ENCODE measurements at places on chromosomes 7 and 10. TPM values are rescaled to one million over a fixed set of nuclear protein-coding genes. Genes with fewer than 3 reads are reported as not detected.

FAM25G gene
- not detected for total RNA-seq

SLC39A12 gene
- 0.12 TPM for total RNA-seq

HSPA14 gene
- total RNA-seq = 10.9 TPM

ZNF518A gene
- 26.3 TPM for total RNA-seq

RARRES2 gene
- 152 TPM for total RNA-seq

SLC13A1 gene
- not detected for total RNA-seq

TRDMT1 gene
- total RNA-seq = 4.6 TPM

PTPN20 gene
- 0.94 TPM for total RNA-seq

OR9A2 gene
- total RNA-seq = not detected

LMOD2 gene
- not detected for total RNA-seq

CUEDC2 gene
- total RNA-seq = 61.4 TPM

TRRAP gene
- total RNA-seq = 19.1 TPM

ASIC3 gene
- total RNA-seq = 1.7 TPM

KCNMA1 gene
- total RNA-seq = 389 TPM

CAV1 gene
- total RNA-seq = 546 TPM

DNA sequence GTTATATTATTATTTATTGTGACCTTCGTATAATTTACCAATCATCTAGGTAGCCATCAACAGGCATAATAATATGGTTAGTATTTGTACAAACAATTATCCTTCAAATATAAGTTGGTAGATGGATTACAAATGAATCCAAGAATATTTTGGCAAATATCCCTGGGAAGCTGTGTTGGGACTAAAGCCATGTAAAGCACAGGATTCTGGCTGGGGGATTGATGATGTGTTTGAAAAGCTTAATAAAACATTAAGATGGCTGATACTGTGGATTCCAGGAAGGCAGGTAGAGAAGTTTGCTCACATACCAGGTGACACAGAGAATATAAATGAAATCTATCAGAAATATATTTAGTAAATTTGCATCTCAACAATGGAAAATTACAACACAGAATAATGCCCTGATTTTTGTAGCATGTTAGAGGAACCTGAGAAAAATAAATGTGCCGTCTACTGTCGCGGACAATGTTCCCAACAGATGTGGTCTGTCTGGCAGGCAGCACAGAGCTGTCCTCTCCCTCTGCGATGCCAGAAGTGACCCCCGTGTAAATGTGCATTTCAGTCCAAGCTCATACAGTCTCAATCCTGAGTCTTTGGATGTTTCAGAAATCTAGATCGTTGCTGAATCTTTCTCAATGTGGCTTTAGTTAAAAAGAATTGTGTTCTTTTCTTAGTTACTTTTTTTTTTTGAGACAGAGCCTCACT, 125.0 kb downstream of the TEX36 start:
- ATAC-seq = no peak

- no peak for ATAC-seq
These were observed 30.4 kb downstream of the MAD1L1 start for GRCh38 chr7:2202361-2202761.

- ATAC-seq = no peak
These were observed 71.0 kb downstream of the SEMA3C start for GRCh38 chr7:80847895-80848294.

DNA sequence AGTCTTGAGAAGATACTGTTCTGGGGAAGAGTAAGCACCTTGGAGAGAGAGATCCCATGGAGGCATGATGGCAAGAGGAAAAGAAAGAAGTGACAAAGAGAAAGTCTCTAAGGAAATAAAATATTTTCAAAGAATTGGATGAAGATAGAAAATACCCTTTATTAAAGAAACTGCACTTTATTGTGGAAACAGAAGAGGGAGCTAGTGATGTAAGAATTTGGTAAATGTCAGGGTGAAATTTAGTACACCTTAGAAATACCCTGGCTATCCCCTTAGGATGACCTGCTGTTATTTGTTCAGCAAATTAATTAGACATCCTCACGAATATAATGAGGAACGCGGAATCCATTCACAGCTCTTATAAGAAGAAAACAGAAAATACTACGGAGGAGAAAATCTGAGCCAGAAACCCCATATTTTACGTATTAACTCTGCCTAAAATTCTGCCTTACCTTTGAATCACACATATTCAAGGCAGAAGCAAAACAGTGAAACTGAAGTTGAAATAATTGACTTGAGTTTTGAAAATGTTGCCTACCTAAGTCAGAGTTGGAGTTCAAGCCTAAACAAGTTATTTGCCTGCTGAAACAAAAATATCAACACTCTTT, 90.7 kb downstream of the TFPI2 start:
- ATAC-seq = no peak

- ATAC-seq = no peak
These were observed 4.3 kb downstream of the HOXA10 start for GRCh38 chr7:27169658-27170425.

GRCh38 chr10:130105724-130106123, 4.9 kb downstream of the C10orf143 start:
- ATAC-seq = no peak

DNA sequence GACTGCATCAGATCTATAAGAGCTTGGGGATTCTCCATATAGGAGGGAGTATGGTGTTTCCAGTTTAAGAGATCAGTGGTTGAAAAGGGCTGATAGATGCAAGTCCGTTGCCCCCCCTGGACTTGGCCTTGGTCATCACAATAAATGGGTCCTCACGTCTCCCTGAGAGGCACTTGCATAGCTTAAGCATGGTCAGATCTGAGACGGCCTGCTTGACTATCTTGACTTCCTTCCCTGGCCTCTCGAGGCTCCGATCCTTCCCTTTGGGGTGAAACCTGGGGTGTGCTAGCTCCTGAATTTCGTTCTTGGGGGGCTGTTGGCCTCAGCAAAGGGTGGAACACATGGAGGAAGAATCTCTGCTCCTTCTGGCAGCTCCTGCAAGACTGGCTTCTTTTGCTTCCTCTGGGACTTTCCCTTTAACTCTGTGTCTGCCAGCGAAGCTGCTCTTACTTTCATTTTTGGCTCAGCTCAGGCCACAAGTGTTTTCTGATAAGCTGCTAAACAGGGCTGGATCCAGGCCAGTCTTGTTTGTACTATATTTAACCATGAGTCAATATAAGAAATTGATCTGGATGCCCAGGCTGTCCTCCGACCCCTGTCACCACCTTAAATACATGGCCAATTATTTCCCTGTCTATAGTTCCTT, 11.2 kb upstream of the ZNF485 start:
- ATAC-seq = no peak

DNA sequence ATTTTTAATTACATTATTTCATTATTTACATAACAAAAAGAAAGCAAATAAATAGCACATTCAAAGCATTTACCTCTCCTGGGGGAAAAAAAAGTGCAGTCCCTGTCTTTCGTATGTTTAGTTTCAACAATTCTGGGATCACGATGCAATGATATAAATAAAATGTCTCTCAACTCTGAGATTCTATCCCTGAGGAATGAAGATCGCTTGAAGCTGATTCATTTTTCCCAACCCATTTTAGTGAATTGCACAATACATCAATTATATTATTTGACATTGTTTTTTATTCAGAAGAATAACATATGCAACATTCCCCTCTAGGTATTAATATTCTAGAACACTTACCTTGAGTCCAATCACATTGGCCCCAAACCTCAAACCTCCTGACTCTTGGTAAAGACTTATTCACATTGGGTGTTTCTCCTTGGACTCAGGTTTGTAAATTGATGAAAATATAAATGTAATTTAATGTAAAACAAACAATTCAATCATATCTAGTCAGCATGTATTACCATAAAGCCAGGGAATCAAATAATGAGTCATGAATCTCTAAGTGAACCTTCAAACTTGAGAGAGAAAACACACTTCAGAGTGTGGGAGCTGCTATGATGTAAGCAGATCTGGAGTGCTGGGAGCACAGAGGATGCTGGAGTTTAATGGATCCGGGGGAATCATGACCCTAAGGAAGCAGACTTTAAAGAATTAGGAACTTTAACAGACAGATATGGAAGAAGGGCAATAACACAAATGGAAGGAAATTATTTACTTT, 5.3 kb upstream of the SCIN start:
- ATAC-seq = no peak

GRCh38 chr10:131702531-131703356, 198.1 kb upstream of the PPP2R2D start:
- ATAC-seq = no peak

DNA sequence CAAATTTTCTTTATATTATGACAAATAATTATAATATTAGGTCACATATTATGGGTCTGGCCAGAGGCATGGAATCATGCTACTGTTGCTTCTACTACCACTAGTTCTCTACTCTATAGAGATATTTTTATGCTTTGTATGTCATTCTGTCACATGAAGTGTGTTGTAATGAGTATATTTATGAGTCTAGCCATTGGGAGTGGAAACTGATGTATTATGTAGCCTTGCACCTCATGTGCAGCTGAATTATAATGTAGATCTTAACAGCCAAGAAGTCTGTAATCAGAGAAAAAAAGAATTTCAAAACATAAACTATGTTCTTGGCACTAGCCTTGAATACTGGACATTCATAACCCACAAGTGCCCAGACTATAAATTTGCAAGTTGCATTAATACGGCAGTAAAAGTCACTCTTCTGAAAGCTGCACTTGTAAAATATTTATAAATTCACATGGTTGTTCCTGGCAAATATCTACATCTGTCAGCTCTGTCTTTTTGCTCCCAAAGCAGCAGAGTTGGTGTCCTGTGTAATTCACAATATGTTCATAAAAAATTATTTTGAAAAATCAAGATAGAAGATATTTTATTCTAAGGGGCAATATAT, 48.6 kb upstream of the SKAP2 start:
- ATAC-seq = no peak

DNA sequence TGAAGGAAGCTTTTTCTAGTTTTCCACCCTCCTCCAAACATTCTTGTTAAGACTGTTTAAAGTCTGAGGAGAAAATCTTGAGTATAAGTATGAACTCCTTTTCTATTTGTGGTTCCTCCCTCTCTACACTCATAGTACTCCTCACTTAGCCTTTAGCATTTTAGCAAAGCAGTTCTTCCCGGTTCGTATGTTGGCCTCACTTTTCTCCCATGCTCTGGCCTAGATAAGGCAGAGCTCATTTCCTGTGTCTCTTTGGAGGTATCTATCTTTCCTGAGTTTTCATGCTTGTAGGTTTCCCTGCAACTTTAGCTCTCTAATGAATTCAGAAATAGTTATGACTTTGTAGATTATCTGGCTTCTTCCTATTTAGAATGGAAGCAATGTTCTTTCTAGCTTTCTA, 5.9 kb upstream of the OR2F1 start:
- no peak for ATAC-seq

DNA sequence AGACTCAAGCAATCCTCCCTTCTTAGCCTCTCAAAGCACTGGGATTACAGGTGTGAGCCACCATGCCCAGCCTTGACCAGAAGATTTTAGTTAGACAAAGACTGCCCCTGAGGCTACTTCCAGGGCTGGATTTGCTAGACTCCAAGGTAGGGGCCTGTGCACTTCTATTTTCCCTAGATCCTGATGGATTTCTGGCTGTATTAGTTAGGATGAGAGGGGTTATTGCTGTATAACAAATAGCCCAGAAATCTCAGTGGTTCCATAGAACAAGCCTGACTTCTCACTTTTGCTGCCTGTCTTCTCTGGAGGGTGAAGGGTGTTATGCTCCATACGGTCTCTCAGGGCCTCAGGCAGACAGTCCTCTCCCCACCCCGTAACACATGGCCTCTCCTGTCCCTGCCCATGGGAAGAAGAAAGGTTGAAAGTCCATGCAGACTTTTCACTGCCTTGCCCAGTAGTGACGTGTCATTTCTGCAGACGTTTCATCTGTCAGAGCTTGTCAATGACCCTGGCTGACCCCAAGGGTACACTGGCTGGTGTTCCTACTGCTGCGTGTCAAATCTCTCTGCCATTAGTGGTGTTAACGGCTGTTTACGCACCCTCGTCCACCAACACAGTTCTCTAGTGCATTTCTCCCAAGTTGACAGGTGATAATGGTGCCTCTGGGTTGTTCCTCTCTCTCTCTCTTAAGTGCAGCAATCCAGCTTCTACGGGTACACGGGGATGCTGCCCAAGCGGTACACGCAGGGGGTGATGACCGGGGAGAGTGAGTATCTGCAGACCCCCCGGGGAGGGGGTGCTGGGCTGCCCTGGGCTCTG, 11.6 kb downstream of the SLC29A4 start:
- ATAC-seq = no peak

DNA sequence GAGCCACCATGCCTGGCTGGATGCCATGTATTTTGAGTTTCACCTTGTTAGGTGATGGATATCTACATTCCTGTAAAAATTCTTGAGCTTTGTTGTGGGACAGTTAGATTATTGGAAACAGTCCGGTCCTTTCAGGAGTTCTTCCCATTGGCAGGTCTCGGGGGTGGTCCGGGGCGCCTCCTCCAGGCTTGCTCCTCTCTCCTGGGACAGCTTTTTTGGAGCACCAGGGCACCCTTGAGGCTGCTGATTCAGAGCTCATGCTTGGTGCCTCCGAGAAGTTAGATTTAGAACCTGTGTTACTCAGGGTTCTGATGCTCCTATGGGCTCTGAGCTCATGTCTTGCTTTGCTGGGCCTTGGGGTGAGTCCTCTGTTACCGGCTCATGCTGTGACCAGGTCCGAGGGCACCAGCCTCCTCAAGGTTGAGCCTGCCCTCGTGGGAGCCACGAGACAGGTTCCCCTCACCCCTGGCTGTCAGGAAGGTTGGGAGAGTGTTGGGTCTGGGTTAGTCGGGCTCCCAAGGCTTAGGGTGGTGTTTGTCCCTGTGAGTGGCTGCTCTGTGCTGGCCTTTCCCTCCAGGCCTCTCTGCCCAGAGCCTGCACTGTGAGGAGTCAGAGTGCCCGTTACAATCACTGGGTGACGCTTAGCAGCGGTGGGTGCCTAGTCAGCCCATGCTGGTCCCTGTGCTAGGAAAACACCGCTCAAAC, 6.0 kb downstream of the SPRN start:
- no peak for ATAC-seq

DNA sequence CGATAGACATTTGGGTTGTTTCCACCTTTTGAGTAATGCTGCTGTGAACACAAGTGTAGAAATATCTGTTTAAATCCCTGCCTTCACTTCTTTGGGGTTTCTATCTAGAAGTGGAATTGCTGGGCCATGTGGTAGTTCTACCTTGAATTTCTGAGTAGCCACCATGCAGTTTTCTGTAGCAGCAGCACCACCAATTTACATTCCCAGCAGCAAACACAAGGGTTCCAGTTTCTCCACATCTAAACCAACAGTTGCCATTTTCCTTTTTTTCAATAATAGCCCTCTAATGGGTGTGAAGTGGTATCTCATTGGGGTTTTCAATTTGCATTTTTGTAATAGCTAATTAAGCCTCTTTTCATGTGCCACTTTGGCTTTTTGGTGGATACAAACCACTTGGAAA, 209.8 kb downstream of the CCDC3 start:
- ATAC-seq = no peak

DNA sequence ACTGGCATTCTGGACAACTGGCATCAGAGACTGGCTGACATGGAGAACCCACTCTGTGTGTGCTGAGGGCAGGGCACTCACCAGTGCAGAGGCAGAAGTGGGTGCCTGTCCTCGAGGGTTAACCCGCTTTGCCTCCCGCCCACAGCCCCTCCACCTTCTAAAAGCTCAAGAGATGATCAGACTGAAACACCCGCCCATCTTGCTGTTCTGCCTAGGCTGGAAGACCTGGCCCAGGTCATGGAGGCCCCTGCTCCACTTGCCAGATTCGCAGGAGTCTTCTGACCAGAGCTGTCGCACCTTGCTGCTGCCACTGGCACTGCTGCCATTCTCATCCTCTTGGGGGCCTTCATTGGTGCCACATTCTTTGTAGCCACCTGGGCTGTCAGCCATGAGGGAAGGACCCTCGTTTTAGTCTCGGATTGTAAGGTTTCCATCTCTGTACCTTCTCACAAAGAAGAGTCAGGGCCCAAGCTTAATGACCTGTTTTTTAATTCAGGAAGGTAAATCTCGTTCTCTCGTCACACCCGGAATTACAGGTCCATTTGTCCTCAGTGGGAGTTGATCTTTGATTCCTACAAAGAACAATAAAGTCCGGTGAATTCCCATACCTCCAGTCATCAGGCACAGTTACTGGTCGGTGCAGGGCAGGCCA, 1.9 kb downstream of the CYREN start:
- ATAC-seq = no peak

Measured in gastroesophageal sphincter (tissue), 4 donors.